Mammary epithelial cell (primary cell): ENCODE measurements at places on chromosomes 5 and 9. TPM values are rescaled to one million over a fixed set of nuclear protein-coding genes. Genes with fewer than 3 reads are reported as not detected.

TMOD1 gene
- 0.08 TPM for polyA plus RNA-seq

CAVIN4 gene
- polyA plus RNA-seq = 0.10 TPM

NME5 gene
- polyA plus RNA-seq = 0.88 TPM

HEMGN gene
- not detected for polyA plus RNA-seq

PROB1 gene
- polyA plus RNA-seq = 0.03 TPM

ACSL6 gene
- polyA plus RNA-seq = 0.10 TPM

STC2 gene
- polyA plus RNA-seq = 30.0 TPM

EPB41L4A gene
- polyA plus RNA-seq = 0.28 TPM

NAIP gene
- polyA plus RNA-seq = 0.74 TPM

ACTBL2 gene
- polyA plus RNA-seq = 0.10 TPM

TMEM174 gene
- not detected for polyA plus RNA-seq

NELFB gene
- polyA plus RNA-seq = 44.4 TPM

OR1Q1 gene
- polyA plus RNA-seq = not detected

CDH9 gene
- not detected for polyA plus RNA-seq

NREP gene
- polyA plus RNA-seq = 4.8 TPM

FBP2 gene
- not detected for polyA plus RNA-seq

SLC22A4 gene
- 2.1 TPM for polyA plus RNA-seq

TEX10 gene
- polyA plus RNA-seq = 27.8 TPM

HMMR gene
- 14.7 TPM for polyA plus RNA-seq

SPINK4 gene
- polyA plus RNA-seq = not detected

KIF24 gene
- polyA plus RNA-seq = 3.4 TPM

ENC1 gene
- 41.6 TPM for polyA plus RNA-seq

POU5F2 gene
- polyA plus RNA-seq = not detected

ANKRD34B gene
- polyA plus RNA-seq = not detected

CD274 gene
- 6.5 TPM for polyA plus RNA-seq

TMEM232 gene
- polyA plus RNA-seq = 0.49 TPM

SPATA31D1 gene
- not detected for polyA plus RNA-seq

IL31RA gene
- 2.9 TPM for polyA plus RNA-seq

PHF24 gene
- 0.07 TPM for polyA plus RNA-seq

IL7R gene
- 5.3 TPM for polyA plus RNA-seq

MAMDC2 gene
- polyA plus RNA-seq = 10.9 TPM

AP3B1 gene
- polyA plus RNA-seq = 34.8 TPM

LMNB1 gene
- 28.8 TPM for polyA plus RNA-seq

TTLL11 gene
- polyA plus RNA-seq = 5.3 TPM

DMRT3 gene
- not detected for polyA plus RNA-seq

SPEF2 gene
- polyA plus RNA-seq = 0.99 TPM

FIBCD1 gene
- polyA plus RNA-seq = 1.8 TPM

SPATA31C1 gene
- polyA plus RNA-seq = not detected

HRH2 gene
- polyA plus RNA-seq = 0.01 TPM

GRM6 gene
- not detected for polyA plus RNA-seq

CARTPT gene
- polyA plus RNA-seq = not detected

HSPB3 gene
- not detected for polyA plus RNA-seq

FAF2 gene
- 34.9 TPM for polyA plus RNA-seq

MUSK gene
- not detected for polyA plus RNA-seq

MYOZ3 gene
- polyA plus RNA-seq = not detected

ACOT12 gene
- not detected for polyA plus RNA-seq

IL13 gene
- polyA plus RNA-seq = not detected

OTULINL gene
- 1.1 TPM for polyA plus RNA-seq
